ENCODE measurements at places on chromosomes 6 and 20.

DNA sequence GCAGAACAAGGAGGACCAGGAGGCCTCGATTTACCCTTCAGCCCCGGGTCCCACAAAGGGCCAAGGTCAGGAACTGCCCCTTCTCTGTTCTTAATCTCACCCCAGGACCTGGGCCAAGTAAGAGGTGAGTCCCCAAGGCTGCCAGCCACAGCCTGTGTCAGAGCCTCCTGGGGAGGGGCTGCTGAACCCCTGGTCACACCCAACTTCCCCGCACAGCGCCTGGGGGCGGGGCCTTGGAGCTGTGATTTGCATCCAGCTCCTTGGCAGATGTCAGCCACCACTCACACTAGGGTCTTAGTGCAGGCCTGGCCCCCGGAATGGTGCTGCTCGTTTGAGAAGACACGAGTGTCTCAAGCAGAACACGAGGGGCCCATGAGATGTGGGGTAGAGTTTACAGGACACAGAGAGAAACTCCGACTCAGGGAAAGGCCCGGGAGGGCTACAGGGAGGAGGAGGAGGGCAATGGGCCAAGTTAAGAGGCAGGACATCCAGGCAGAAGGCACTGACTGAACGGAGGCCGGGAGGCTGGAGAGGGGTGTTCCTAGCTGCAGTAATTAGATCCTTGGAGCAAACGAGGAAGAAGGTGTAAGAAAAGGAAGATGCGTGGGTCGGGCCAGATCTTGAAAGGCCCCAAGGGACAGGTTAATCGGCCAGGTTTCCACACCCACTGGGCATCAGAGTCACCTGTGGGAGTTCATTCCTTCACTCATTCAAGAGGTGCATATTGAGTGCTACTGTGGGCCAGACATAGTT lies 26.9 kb downstream of the ZBP1 start:
- DNase-seq = no peak

DNA sequence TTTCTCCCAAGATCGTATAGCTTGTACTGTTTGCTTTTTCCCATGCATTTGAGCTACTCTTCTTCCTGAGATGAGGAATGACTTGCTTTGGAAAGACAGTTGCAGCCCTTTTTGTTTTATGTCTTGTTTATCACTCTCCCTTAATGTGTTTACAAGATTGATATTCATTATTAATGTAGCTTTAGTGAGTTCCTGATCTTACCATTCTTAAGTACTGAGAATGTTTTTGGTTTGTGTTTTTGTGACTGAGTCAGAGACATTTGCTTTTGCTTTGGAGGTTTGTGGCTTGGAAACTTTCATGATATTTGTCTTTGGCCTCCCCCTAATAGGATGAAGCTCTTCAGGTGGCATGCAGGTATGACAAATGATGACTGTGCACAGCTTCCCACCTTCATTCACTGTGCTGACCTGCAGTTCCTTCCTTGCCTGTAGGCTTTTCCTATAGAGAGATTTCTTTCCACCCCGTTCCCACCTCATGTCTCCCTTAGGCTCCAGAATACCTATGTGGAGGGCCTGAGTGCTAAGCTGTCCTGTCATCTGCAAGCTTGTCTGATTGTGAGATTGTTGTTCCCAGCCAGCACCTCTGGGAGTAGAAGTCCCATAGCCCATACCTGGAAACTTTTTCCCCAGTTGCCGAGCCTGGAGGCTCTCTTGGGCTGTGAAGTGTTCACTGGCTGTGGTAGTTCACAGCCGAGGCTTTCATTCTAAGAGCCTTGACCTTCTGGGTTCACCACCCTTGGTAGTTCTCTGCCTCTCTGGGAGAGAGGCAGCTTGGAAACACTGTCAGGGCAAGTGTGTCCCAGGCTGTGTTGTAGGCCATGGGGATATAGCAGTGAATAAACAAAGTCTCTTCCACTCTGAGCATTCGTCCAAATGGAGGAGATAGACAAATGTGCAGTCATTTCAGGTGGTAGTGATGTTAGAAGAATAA lies 27.1 kb downstream of the CDS2 start:
- DNase-seq = no peak

DNA sequence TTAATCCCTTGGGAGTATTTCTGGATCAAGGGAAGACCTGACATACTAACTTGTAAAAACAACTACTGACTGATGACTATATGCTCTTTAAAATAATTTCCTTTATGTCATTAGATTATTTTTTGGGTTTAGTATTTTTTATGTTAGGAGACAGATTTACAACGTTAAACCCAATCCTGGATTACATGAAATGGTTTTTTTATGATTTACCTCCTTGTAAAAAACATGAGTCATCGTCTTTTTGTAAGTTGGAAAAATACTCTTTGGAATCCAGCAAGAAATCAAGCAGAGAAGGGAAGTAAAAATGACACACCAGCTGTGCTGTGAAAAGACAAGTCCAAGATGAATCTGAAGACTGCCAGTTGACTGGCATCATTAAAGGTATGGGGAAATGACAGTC lies 6.7 kb downstream of the STK4 start:
- no peak for DNase-seq

DNA sequence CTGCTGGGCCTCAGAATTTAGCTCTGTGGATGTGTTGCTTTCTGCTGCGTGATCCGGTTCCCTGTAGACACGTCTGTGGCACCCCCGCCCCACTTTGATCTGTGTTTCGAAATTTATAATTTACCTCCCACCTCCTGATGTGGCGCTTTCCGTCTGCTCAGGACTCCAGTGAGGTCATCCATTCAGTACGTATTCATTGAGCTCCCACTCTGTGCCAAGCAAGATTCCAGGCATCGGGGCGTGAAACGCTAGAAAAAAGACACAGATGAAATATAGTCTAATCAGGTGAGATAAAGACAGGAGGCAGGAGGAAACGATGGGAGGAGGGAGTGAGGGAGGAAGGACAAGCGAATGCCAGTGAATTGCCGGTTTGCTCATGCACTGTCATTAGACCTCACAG lies 431.9 kb upstream of the SULF2 start:
- no peak for DNase-seq

- DNase-seq = no peak
These were observed 24.6 kb downstream of the GPR6 start for GRCh38 chr6:110002676-110003075.
